ENCODE measurements at places on chromosomes 5 and 9.

GRCh38 chr5:40655138-40655537 lies 24.6 kb upstream of the PTGER4 start:
- DNase-seq: no peak

DNA sequence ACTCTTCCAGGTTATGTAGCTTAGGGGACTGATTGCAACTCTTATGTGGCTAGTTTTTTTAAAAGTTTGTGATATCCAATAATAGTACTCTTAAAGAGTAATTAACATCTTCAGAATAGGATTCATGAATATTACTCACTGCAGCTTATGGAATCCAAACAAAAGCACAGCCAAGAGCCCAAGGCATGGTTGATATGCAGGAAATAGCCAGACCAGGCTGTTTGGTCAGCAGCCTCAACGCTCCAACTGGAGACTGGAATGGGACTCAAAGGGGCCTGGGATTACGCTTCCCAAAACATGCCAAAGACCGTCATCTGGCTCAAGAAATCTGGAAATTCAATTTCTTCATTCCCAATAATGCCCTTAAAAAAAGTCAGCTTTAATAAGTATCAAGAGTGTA lies 268.6 kb downstream of the SEC61B start:
- DNase-seq: no peak

DNA sequence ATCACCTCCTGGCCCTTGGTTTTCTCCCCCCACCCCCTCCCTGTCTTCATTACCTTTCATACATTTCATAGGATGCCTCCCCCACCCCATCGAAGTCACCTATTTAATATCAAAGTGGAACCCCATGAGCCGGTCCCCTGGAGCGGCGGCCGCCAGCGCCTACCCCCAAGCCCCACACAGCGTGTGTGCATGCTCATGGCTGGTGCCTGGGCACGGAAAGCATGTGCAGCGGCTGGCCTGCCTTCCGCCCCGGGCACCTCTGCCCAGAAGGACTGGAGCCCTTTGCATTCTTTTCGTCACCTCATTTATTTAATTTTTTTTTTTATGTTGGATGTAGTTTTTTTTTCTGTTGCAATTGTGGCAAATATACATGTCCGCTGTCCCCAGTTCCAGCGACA lies 116.2 kb downstream of the WNK2 start:
- DNase-seq: no peak

GRCh38 chr5:149265597-149265996 lies 6.1 kb upstream of the AFAP1L1 start:
- DNase-seq: no peak

GRCh38 chr5:133241179-133242092 lies 189.6 kb downstream of the HSPA4 start:
- no peak for DNase-seq

DNA sequence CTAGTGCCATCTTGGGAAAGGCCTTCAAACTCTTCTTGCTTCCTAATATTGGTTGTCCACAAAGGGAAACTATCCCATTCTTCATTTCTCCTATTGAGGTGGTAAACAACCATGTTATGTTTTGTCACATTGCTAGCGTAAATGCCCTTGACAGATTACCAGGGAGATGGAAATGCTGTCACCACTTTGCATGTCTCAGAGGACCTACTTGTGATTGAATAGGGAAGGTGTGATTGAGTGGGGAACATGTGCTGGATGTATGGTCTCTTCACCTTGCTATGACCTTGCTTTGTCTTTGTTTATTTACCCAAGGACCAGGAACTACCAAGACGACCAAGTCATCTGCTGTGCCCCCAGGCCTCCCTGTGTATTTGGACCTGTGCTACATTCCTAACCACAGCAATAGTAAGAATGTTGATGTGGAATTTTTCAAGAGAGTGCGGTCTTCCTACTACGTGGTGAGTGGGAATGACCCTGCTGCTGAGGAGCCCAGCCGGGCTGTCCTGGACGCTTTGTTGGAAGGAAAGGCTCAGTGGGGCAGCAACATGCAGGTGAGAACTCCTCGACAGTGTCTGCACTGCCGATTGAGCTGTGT lies 96.1 kb downstream of the MAP1B start:
- DNase-seq: no peak

GRCh38 chr9:91805031-91805430 lies 145.0 kb downstream of the ROR2 start:
- DNase-seq: no peak

DNA sequence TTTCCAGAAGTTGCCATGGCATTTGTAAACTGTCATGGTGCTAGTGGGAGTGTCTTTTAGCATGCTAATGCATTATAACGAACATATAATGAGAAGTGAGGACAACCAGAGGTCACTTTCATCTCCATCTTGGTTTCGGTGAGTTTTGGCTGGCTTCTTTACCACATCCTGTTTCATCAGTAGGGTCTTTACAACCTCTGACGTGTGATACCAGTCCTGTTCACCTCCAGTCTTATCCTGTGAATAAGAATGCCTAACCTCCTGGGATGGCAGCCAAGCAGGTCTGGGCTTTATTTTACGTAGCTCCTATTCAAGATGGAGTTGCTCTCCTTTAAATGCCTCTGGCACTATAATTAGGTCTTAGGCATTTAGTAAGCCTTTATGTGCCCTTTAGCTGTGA lies 20.4 kb upstream of the RFK start:
- no peak for DNase-seq

DNA sequence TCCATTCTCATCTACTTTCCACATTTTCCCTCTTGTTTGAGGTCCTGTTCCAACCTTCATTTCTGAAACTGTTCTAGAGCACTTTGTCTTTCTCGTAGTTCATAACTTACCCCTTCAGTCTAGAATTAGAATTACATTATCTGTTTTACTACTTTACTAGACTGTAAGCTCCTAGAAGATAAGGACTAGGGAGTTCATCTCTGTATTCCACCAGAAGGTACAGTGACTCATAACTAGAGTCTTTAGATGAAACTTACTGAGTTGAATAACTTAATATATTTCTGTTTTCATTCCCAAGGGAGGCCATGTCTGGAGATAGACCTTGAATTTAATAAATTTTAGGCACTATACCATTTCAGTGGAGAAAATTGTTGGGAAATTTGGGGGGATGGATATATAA lies 38.7 kb downstream of the G3BP1 start:
- DNase-seq: no peak

DNA sequence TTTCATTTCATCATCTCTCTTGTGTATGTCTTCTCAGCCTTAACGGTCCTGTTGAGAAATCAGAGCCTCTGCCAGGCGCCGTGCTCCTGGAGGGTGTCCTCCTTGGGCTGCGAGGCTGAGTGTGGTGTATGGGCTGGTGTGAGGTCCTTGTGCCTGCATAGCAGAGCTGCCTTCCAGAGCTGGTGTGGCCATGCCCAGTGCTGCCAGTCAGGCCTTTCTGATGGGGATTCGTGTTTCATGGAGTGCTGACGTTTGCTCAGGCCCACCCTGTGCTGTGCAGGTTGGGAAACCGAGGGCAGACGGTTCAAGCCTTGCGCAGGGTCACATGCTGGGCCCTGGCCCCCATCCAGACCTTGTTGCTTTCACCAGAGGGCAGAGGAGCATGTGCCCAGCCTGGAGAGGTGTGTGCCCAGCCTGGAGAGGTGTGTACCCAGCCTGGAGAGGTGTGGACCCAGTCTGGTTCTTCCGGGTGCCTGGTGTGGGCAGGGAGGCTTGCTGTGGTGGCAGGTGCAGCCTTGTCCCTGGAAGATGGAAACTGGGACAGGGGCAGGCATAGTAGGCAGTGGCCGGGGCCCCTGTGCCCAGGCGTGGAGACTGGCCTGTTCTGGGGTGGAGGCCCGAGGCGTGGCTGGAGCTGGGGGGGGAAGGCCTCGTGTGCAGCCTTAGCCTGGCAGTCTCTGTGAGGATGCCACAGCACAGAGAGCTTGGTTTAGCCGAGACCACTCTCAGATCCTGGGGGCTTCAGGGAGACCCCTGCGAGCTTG lies 84.0 kb downstream of the RXRA start:
- DNase-seq: no peak

GRCh38 chr9:76704593-76705204 lies 59.5 kb upstream of the PCA3 start:
- DNase-seq: peak; percentile 27

DNA sequence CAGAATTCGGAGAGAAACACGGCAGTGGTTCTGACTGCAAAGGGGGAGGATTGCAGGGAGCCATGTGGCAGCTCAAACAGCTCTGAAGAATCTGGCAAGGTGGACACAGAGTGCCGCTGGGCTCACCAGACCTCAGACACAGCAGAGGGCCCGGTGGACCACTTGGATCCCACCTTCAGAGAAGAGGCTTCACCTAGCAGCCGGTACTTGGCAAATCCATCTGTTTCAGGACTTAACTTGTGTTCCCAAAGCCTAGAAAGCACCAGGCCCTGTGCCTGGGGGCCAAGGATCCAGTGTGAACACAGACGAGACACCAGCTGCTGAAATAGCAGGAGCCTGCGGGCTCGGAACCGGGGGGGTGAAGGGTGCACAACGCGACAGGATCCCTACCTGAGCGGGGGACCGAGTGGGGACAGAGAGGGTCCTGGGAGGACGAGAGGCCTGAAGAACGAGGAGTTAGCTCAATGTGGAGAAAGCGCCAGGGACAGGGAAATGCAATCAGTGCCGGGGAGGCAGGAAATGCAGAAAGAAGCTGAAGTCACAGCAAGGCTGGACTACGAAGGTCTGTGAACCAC lies 44.6 kb downstream of the BTNL9 start:
- DNase-seq: no peak

- DNase-seq: no peak
These were observed 212.4 kb upstream of the C9orf72 start for GRCh38 chr9:27785714-27786100.

DNA sequence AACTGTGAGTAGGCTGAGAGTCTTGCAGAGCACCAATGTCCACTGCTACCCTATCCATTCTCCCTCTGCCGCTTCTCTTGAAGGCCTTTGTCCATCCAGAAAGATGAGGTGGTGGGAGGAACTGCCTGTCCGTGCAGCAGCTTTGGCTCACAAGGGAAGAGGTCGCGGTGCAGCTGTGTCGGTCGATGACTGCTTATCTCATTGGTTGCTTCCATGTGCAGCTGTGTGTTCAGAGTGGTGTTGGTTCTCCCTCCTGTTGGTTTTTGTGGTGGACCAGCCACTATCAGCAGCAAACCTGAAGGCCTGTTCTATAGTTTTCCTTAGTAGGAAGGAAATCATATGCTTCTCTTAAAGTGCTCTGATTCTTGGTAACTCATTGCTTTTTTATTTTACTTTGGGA lies 40.7 kb downstream of the SPTAN1 start:
- no peak for DNase-seq

GRCh38 chr9:136198605-136199083 lies 6.3 kb downstream of the LHX3 start:
- DNase-seq: no peak

DNA sequence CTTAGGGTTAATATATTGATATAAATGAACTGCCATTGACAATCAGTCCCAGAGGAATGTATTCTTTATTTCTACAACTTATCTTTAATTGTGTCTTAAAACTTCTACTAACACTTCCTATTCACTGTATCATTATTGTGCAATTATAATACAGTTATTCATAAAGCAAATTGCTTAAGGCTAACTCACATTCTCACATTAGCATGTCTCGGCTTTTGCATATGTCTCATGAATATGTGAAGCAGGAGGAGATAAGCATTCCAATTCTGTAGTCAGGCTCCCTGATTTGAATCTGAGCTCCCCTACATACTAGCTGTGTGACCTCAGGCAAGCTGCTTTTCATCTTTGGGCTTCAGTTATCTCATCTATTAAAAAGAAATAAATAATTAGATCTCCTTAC lies 45.4 kb downstream of the PLGRKT start:
- DNase-seq: no peak

DNA sequence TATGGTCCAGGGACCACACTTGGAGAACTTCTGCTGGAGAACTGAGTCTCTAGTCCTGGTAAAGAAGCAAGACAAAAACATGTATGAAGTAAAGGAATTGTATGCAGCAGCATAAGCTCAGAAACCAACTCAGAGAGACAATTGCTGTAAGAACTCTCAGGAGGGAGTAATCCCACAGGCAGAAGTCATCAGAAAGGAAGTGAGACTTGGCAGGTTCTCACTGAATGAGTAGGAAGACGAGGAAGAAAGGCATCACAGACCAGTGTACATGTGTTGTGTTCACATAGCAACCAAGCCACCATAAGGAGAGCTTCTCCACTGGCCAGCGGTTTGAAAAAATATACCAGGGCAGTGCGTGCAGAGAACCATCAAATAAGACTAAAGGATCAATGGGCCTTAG lies 57.9 kb upstream of the FST start:
- no peak for DNase-seq

- DNase-seq: no peak
These were observed 46.0 kb downstream of the CRB2 start for GRCh38 chr9:123401879-123402513.

DNA sequence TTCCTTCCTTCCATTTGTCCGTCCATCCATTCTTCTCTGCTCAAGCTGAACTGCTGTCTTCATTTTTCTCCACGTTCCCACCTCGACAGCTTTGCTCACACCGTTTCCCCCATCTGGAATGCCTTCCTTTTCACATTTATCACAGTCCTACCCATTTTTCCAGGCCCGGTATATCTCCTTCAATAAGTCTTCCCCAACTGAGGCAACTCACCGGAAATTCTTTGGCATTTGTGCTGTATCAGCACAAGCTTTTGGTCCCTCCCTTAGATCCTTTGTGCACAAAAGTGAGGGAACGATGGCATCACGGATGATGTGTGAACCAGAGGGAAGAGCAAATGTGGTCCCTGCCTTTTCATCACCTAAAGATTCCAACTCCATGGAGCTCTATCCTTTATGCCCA lies 45.6 kb upstream of the INSYN2B start:
- DNase-seq: no peak

DNA sequence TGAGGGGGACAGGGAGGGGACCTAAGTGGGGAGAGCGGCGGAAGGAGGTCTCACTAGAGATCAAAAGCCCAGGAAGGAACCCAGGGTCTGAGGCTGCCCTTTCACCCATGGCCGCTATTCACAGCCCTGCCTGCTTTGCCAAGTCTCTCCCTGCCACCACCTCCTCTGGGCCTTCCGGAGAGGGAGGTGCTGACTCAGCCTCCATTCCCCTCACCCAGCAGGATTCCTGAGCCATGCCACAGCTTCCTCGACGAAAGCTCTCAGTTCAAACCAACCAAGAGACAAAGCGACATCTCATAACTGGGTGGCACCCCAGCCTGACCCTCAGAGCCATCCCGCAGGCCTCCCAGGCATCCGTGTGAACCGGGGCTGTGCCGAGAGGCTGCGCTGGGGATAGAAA lies 36.7 kb downstream of the PAX5 start:
- DNase-seq: no peak

GRCh38 chr9:134636149-134636507 lies 5.5 kb upstream of the COL5A1 start:
- DNase-seq: no peak

DNA sequence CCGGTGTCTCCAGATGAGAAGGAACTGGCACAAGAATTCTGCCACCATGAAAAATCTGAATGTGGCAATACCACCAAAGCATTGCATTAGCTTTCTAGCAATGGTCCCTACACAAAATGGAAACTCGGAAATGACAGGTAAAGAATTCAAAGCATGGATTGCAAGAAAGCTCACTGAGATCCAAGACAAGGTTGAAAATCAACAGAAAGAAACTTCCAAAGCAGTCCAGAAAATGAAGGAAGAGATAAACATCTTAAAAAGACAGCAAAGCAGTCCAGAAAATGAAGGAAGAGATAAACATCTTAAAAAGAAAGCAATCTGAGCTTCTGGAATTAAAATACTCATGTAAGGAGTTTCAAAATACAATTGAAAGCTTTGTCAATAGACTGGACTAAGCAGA lies 16.8 kb upstream of the GRXCR2 start:
- DNase-seq: no peak
